ENCODE measurements at places on chromosomes 2 and 18. TPM values are rescaled to one million over a fixed set of nuclear protein-coding genes. Genes with fewer than 3 reads are reported as not detected.

FOXD4L1 gene
- total RNA-seq: 0.20 TPM

NAT8 gene
- 3.8 TPM for total RNA-seq

NT5C1B gene
- not detected for total RNA-seq

EFEMP1 gene
- total RNA-seq: 54.6 TPM

TMEM17 gene
- 4.3 TPM for total RNA-seq

UNC50 gene
- 64.9 TPM for total RNA-seq

PASK gene
- 8.8 TPM for total RNA-seq

SLC4A5 gene
- 1.5 TPM for total RNA-seq

CCDC178 gene
- total RNA-seq: 0.64 TPM

GCG gene
- 21.1 TPM for total RNA-seq

DNA sequence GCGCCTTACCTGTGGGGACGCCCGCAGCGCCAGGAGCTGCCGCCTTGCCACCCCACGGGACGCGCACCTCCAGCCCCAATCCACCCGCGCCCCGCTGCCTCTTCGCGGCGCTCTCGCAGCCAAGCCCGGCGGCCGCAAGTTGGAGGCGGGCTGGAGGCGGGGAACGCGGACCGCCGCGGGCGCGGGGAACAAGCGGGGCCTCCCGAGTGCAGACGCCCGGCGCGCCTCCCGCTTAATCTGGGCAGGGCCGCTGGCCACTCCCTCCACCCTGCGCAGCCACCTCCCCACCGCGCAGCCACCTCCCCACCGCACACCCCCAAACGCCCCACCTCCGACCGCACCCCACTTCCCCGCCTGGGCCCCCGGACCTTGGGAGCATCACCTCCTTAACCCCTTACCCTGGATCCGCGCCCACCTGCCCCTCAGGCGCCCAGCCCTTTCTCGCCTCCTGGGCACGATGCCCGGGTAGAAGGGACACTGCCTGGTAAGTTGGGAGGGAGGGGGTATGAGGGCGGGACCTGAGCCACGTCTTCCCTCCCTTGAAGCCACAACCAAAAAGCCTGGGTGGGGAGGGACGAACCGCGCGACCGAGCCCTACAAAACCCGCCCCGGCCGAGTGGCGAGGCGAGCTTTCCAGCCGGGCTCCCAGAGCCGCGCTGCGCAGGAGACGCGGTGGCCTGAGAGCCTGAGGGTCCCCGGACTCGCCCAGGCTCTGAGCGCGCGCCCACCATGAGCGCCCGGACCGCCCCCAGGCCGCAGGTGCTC is at the start of the genes COL4A3 and COL4A4:
COL4A3 (plus strand) TSS at position 627 of the 765 bp plus-strand sequence; CDS start at position 730, 103 bp downstream.
COL4A4 (minus strand) TSS at position 208 of the 765 bp plus-strand sequence. CDS start 16,722 bp downstream, outside the sequence.
- DNase-seq: peak; percentile 60

GRCh38 chr2:200089040-200089755 is 133.8 kb downstream of the MAIP1 start:
- DNase-seq: no peak

- DNase-seq: no peak
Observed at GRCh38 chr18:36580266-36580665, 248.5 kb downstream of the TPGS2 start.

- DNase-seq: no peak
Observed at GRCh38 chr2:75597949-75598348, 37.2 kb upstream of the EVA1A start.

GRCh38 chr2:223949241-223949840 is 4.2 kb upstream of the WDFY1 start:
- no peak for DNase-seq

DNA sequence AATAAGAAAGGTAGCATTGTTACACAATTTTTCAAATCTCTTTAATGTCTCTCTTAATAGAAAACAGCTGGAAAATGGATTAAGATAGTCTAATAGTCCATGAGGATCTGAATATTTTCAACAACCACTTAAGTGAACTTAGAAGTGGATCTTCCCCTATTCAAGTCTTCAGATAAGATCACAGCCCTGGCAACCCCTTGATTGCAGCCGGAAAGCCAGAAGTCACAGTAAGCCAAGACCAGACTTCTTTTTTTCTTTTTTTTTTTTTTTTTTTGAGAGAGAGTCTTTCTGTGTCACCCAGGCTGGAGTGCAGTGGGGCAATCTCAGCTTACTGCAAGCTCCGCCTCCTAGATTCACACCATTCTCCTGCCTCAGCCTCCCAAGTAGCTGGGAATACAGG is 18.6 kb upstream of the ZC3H15 start:
- DNase-seq: no peak

GRCh38 chr2:73776869-73777519 is 2.9 kb downstream of the DUSP11 start:
- DNase-seq: no peak

- DNase-seq: peak; percentile 72
Observed at GRCh38 chr18:52903857-52904256, 563.9 kb downstream of the DCC start.

GRCh38 chr2:25618676-25619075 is 54.7 kb downstream of the DTNB start:
- DNase-seq: peak; percentile 40

DNA sequence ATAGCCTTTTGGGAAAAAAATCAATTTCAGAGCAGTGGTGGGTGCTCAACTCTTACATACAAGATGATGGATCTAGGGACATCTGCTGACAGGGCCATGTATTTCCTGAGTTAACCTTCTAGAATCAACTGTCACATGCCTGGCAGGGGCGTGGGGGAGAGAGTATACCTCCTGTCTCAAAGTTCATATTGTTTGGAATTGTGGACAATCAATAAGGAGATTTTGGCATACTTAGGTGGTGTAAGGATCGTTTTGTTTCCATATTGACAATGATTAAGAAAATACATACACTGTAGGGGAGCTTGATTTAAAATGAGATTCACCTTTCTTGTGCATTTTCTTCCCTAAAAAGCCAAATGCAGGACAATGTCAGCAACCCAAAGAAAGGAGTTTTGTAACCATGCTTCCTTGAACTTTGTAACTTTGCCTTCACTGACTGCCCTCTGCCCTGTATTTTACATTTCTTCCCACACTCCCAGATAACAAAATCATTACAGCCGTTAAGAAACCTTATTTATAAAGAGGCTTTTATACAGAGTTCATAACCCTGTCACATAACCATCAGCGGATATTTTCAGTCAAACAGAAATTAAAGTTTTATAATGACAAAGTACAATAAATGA is 88.4 kb downstream of the MEP1B start:
- no peak for DNase-seq

GRCh38 chr18:5891184-5891853 is 4.0 kb downstream of the TMEM200C start:
- DNase-seq: no peak

GRCh38 chr2:108905906-108906305 is 83.1 kb downstream of the EDAR start:
- no peak for DNase-seq

GRCh38 chr18:41666231-41666630 is 288.8 kb upstream of the PIK3C3 start:
- DNase-seq: no peak

DNA sequence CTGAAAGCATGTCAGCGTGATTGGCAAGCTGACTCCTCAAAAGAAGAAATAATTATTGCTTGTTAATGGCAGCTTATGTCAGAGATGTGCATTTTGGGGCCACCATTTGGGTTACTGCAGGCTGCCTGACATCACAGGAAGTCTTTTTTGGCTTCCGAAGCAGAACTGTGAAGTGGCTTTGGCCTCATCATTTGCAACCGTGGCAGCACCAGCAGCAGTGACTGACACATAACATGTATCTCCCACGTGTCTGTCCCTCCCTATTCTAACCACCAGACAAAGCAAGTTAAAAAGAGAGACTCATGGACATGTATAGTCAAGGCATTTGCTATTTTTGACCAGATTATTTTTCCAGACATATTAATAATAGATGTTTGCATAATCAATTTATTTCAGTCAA is 488.7 kb upstream of the ACVR2A start:
- DNase-seq: no peak

- no peak for DNase-seq
Observed at GRCh38 chr2:232238596-232238995, 140.0 kb upstream of the ALPP start.

GRCh38 chr2:147937744-147938349 is 82.7 kb downstream of the ORC4 start:
- DNase-seq: peak; percentile 61

- DNase-seq: no peak
Observed at GRCh38 chr2:37593694-37594093, 77.7 kb downstream of the CDC42EP3 start.

DNA sequence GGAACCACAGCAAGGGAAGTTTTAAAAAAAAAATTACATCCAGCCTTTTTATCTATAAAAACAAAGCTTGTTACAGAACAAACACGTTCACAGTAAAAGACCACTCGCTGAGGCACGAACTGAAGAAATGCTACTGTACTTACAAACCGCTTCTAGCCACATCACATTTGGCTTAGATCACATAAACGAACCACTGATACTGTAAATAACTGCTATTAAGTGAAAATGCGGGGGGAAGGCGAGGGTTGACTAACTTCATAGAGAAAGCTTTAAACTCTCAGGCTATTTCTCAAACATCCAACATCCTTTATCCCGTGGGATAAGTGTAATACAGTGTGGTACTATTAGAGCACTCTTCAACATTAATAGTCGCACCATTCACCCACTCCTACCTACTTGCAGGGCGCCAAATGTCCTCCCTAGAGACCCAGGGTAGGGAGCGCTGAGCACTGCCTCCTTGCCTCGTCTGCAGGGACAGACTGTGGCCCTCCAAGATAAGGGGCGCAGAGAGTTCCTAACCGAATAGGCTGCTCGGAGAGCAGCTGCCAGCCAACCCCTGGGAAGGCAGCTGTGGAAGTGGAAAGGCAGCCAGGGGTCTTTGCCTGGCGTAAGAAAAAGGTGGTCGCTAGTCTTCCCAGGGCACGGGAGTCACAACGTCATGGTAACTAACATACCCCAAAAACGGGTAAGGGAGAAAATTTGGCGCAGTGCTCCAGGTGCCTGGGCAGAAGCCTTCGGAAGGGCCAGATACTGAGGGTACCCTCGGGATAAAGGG is 854 bp downstream of the GPR155 start:
- peak; percentile 37 for DNase-seq

- peak; percentile 17 for DNase-seq
Observed at GRCh38 chr18:39647627-39648534, 2082.3 kb upstream of the CELF4 start.

DNA sequence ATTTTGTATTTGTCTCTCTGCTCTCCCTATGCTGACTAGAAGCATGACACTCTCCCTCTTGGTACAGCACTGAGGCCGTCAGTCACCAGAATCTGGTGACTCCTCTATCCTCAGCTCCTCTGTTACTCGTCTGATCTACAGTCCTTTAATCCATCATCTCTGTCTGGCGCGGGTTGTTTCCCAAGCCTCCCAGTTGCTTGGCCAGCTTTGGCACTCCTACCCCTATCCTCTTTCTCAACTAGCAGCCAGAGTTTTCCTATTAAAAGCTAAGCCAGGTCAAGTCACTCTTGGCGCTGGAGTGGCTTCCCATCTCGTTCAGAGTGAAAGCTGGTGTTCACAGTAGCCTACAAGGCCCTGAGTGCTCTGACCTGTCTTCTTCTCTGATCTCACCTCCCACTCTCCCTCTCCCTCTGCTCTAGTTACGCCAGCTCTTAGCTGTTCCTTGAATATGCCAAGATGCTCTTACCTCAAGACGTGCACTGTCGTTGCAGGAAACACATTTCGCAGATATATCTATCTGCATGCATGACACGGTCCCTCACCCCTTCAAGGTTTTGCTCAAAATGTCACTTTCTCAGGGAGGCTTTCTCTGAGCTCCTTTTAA is 41.8 kb upstream of the PSME4 start:
- no peak for DNase-seq

DNA sequence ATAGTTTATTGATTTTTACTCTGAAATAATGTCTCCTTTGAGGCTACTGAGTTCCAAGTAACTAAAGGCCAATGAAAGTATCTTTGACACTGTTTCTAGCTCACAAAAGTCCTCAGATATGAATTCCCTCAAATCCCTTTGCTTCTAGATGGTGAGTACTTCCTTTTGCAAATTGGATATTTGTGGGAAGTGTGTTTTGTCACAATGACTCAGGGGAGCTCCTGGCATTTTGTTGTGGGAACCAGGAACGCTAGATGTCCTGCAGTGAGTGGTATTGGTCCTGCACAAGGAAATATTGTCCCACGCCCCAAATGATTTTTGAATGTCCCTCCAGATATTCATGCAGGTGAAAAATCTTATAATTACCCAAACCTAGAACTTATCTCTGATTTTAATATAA is 24.3 kb downstream of the TACR1 start:
- no peak for DNase-seq

- DNase-seq: peak; percentile 50
Observed at GRCh38 chr2:231387904-231388724, 7.4 kb upstream of the B3GNT7 start.

DNA sequence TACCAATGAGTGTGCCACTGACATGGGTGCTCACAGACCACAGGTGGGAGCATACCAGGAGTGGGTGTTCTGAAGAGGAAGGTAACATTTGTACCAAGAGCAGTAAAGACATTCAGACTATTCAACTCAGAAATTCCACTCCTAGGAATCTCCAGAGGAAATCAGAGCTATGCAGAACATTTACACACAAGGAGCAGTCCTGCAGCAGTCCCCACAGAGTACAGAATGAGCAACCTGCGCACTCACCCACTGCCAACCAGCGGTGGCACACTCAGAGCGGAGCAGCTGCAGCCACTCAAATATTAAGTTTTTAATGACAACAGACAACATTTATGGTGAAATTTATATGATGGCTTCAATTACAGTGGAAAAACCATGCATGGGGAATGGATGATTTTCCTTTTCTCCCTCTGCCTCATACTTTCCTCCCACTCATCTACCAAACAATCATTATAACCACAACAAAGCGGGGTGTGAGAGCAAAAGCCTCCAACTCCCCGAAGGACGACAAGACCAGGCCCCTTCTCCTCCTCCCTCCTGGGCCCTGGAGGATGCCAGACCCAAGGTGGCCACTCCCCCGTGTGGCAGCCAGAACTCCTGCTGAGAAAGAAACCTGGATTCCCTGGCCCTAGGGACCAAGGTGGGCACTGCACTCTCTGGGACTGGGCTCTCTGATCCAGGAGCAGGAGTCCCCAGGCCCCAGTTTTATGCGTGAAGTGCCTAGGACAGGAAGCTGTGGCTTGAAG is 5.4 kb downstream of the HS6ST1 start:
- DNase-seq: peak; percentile 44

DNA sequence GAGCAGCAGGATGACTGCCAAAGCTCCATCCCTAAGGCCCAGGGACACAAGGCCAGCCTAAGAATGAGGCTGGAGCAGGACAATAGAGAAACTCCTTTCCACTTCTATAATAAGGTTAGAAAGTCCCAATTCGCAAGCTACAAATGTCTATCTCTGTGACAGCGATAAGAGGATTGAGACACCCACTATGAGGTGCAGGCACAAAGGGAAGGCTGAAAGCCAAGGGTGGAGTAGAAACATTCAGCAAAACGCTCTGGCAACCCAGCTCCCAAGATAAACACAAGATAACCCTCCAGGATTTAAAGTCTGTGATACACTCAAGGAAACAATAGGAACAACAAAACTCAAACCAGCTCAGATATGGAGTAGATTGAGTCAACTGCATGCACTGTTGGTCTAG is 418.0 kb upstream of the UBE2E3 start:
- no peak for DNase-seq

DNA sequence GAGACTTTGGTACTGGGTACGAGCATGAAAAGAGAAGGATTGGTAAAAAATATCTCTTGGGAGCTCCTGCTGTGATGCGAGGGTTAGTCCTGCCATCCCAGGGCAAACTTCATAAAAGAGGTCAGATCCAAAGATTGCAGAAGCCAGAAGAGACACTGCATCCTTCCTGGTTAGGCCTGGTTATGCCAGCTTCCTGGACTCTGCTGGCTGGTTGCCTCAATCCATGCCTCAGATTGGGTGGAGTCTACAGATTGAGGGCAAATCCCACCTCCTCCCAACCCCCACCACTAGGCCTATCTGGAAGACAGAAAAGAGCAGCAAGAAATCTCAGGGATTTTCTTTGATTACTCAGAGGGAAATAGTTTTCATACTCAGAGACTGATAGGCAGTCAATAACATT is 5.3 kb upstream of the ACADL start:
- no peak for DNase-seq

Measured in hepatocyte (in vitro differentiated cells).